ENCODE measurements at places on chromosomes 6 and 20.

DNA sequence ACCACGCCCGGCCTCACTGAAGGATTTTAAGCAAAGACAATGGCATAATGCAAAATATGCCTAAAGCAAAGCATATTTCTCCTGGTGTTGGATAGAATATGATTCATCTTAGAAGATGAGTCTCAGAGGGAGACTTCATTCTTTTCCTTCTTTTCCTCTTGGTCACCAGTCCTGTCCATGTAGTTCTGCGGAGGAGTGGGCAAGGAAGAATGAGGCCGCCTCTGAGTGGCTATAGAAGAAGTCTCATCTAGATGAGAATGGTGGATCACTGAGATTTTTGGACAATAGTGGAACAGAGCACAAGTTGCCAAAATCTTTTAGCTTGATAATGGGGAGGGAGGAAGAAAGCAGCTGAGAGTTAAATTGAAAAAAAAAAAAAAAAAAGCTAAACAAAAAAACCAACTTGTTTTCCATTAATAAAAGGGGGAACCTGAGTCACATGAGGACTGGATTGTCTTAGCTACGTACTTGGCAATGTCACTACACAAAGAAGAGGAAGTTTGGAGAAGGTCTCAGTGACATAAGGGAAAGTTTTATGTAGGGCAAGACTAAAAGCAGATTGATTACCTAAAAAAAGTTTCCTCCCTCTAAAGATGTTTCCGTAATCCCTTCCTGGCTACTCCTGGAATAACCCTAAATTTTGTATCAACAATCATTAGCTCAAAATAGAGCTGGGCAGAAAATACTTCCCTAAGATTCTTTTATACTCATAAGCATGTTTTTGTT is 6.0 kb downstream of the CD83 start:
- no peak for DNase-seq

GRCh38 chr6:138432063-138432356 is 28.0 kb downstream of the HEBP2 start:
- DNase-seq, result peak; percentile 61

- no peak for DNase-seq
These were observed 35.4 kb downstream of the FYN start for GRCh38 chr6:111837641-111838500.

- DNase-seq, result no peak
These were observed 28.6 kb upstream of the PRL start for GRCh38 chr6:22325481-22325880.

GRCh38 chr6:6712449-6713403 is 124.2 kb downstream of the LY86 start:
- DNase-seq, result no peak

DNA sequence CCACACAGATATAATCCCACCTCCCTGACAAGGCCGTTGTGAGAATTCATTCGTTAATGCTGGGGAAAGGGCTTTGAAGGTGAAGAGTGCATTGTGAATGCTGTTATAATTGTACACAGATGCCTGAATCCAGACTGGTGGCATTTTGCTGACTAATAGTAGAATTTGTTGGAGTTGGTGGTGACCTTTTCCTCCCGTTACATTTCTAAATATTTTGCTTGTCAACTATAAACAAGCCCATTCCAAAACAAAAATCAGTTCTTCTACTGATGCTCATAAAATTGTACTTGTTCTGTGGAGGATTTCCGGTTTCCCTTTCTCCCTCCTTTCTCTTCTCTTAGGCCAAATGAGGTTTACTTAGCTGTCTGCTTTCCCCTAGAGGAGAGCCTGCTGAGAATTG is 253.1 kb upstream of the SUPT3H start:
- DNase-seq, result no peak

DNA sequence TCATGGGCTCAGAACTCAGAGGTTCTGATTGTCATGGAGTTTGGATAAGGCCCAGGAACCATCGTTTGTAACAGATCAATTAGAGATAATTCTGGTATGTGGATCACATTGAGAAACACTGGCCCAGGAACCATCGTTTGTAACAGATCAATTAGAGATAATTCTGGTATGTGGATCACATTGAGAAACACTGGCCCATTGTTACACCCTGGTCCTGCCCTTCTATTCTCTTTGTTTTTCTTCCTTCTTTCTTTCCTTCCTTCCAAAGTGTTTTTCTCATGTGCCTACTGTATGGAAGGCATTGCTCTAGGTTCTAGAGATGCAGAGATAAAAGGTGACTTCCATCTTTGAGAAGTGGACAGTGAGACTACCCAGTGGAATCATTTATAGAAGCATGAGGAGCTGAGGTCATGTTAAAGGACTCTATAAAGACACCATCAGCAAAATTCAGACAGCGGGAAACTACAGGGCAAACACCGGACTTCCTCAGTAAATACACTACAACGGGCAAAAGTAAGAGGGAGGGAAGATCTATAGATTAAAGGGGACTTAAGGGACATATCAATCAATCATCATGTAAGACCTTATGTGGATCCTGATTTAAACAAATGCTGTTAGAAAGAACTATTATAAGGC is 153.8 kb downstream of the UNC5CL start:
- DNase-seq, result no peak

DNA sequence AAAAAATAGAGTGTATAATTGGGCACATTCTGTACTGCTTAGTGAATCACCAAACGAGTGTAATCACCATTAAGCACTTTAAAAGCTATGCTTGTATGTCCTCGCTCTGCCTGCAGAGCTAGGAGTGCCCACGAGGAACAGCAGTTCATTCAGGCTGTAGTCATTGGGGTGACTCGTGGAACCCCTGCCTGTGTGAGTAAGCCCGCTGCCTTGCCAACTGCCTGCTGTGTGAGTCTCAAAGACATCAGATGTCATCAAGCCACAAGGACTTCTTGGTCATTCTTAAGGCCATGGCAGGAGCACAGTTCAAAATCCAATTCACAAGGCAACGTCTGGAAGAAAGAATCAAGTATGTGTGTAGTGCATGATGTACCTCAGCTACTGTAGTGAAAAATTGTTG is 60.4 kb downstream of the FOXO3 start:
- no peak for DNase-seq

- DNase-seq, result no peak
These were observed 533.1 kb upstream of the CDH4 start for GRCh38 chr20:60718743-60719480.

DNA sequence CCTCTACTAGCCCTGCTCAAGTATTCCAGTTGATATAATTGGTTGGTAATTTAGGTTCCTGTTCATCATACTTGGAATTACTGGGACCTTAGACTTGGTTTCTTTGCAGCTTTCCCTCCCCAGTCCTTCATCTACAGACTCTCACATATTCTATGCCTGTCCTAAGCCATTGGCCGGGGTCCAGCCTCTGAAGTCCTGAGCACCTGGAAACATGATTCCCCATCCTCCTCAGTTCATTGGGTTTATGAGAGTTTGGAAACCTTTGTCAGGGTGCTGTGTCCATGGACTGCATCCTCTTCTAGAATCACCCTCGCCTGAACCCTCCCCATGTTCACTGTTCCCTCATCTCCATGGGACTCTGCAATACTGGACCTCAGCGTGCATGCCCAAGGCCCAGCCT is 8.8 kb downstream of the GSTA2 start:
- DNase-seq, result no peak

GRCh38 chr6:169315830-169316614 is 62.4 kb upstream of the THBS2 start:
- DNase-seq, result no peak

DNA sequence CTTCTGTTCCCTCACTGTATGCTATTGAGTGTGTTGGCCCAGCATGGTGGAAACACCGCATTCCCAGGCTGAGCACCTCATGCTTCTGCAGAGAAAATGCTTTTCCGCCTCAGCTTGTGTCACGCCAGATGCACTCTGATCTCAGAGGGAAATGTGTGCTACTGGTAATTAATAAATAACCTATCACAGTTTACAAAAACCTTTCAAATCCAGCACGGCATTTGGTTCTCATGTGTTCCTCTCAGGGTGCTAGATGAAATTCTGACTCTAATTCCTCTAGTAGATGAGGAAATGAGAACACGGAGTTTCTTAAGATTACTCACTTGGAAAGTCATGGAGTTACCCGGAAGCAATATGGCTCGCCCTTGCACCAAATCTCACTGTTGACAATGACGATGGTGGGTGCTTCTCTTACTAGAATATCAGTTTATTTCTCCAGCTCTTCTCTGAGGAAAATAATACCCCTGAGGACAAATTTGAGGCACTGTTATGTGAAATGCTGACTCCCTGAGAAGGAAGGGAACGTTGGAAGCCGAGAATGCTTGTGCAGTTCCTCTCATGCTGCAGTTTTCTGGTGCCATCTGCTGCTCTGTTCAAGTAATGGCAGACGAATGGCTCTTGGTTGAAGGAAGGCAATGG is 116.6 kb downstream of the RNF144B start:
- no peak for DNase-seq

DNA sequence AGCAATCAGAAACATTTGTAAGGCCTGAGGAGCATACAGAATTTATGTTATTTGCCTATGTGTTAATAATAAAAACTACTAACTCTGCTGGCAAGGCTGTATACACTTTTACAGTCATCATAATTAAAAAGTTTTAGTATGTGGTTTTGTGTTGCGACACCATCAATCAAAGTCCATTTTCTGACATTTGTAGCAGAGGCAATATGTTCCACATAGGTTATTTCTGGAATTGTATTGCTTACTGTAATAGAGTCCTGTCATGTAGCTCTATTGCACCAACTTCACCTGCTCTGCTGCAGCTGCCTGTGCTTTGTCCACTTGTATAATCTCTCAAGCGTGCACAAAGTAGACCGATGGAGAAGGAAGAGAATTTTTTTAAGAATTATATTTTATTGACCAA is 501.8 kb downstream of the HACE1 start:
- DNase-seq, result no peak

DNA sequence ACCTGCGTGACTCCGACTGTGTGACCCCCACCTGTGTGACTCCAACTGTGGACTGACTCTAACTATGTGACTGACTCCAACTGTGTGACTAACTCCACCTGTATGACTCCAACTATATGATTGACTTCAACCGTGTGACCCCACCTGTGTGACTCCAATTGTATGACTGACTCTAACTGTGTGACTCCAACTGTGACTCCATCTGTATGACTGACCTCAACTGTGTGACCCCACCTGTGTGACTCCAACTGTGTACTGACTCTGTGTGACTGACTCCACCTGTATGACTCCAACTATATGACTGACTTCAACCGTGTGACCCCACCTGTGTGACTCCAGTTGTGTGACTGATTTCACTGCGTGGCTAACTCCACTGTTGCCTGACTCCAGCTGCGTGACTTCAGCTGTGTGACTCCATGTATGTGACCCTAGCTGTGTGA is 38.6 kb downstream of the SYNJ2 start:
- no peak for DNase-seq

GRCh38 chr6:135054226-135054568 is 425 bp downstream of the HBS1L start:
- DNase-seq, result no peak

DNA sequence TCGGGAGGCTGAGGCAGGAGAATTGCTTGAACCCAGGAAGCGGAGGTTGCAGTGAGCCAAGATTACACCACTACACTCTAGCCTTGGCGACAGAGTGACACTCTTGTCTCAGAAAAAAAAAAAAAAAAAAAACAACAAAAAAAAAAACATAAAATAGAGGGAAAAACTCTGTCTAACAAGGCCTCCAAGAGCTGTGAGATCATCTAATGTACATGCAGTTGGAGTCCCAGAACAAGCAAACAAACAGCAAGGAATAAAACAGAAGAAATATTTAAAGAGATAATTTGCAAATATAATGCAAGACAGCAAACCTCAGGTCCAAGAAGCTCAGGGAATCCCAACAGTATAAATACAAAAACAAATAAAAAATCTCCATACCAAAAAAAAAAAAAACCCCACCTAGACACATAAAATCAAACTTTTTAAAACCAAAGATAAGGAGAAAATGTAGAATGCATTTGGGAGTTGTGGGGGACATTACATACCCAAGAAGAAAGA is 35.0 kb upstream of the CCR6 start:
- DNase-seq, result no peak

GRCh38 chr20:64064145-64064698 is 1.2 kb downstream of the TCEA2 start:
- no peak for DNase-seq

GRCh38 chr20:10119336-10119735 is 84.5 kb downstream of the ANKEF1 start:
- DNase-seq, result no peak

DNA sequence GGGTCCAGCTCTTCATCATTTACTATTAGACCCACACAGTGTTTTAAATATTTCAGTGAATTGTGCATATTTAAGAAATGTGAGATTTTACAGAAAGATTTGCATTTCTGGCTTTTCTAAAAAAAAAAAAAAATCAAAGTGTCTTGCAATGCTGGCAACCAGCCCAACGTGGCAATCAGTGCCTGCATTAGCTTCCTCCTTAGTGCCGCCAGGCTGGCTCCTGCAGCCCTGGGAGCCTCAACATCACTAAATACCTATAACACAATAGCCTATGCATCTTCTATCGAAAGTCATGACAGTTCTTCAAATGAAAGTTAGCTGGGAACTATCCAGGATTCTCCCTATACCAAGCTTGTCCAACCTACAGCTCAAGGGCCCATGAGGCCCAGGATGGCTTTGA is 9.4 kb upstream of the CD93 start:
- no peak for DNase-seq

- DNase-seq, result no peak
These were observed 66.3 kb downstream of the CBFA2T2 start for GRCh38 chr20:33556246-33556645.

- no peak for DNase-seq
These were observed 510.5 kb downstream of the PRKN start for GRCh38 chr6:162217058-162217457.

DNA sequence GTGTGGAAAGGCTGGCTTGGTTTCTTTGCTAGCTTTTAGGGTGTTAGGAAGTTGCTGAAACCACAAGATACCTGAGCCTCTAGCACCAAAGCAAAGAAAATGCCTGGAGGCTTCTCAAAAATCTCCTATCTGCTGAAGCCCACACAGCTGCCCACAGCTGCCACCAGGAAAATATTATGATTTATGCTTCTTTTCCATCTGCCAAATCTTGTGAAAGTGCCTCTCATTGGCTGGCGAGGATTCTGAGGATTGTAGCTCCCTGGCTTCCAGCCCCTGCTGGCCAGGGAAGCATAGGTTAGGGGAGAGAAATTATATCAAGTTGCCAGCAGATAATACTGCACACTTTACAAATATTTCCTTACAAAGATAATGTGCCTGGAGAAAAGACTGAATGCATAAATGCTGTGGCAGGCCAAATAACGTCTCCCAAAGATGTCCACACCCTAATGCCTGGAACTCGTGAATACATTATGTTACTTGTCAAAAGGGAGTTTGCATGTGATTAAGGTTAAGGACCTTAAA is 98.4 kb downstream of the MRPL14 start:
- DNase-seq, result no peak

- peak; percentile 84 for DNase-seq
These were observed 128.5 kb upstream of the CDYL start for GRCh38 chr6:4647414-4648365.

GRCh38 chr6:8608737-8609136 is 173.4 kb upstream of the SLC35B3 start:
- DNase-seq, result no peak

- DNase-seq, result no peak
These were observed 467.1 kb downstream of the HDGFL1 start for GRCh38 chr6:23036406-23036983.
